ENCODE measurements at places on chromosomes 2 and 18.

- no peak for DNase-seq
These were observed 941 bp downstream of the ZAP70 start for GRCh38 chr2:97714084-97714949.

DNA sequence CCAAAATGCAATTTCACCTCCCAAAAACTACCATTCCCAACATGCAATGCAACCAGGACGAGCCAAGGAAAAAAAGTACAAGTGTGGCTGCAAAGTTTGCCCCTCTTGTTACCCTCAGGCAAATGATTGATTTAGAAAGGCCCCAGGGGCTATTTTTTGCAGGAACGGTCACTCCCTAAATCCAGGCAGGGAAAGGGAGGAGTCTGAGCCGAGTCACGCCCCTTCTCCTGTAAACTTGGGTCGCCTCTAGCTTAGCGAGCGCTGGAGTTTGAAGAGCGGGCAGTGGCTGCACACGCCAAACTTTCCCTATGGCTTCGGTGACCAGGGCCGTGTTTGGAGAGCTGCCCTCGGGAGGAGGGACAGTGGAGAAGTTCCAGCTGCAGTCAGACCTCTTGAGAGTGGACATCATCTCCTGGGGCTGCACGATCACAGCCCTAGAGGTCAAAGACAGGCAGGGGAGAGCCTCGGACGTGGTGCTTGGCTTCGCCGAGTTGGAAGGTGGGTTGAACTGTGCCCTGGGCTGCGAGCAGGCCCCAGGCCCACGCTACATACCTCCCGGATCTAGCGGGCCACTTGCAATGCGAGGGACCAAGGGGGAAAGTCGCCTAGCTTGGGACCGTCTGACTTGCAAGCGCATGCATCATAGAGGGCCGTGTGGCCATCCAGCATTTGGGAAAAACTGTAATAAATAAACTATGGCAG, at the start of gene GALM:
Gene GALM (plus strand): TSS at position 261 of the 702 bp plus-strand sequence. CDS start 48 bp downstream, at position 309.
- DNase-seq: peak; percentile 24

DNA sequence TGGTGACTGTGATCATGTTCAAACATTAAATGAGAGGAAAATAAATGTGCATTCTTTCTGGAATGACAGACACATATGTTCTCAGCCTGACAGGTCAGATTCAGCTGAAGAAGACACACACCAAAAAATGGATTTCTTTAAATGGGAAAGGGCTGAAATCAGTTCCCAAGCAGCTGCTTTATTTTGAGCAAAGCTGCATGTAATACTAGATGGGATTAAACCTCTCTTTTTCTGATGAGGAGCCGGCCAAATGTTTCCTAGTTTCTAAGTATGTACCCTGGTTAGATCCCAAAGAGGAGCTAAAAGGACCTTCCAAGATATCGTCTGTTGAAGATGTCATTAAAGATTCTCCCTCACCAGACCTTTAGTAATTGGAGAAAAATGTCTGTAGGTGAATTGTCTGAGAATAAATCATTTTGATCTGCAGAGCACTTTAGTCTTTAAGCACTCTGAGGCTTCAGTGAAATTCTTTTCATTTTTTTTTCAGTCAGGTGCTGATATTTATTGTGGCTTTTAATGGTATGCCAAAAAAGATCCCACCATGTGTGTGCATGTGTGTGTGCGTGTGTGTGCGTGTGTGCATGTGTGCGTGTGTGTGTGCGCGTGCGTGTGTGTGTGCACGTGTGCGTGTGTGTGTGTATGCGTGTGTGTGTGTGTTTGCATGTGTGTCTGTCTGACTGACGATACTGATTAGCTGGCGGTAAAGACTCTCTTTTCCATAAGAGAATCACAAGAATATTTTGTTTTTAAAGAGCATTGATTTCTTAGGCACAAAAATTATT, 175.8 kb downstream of the IRS1 start:
- no peak for DNase-seq

DNA sequence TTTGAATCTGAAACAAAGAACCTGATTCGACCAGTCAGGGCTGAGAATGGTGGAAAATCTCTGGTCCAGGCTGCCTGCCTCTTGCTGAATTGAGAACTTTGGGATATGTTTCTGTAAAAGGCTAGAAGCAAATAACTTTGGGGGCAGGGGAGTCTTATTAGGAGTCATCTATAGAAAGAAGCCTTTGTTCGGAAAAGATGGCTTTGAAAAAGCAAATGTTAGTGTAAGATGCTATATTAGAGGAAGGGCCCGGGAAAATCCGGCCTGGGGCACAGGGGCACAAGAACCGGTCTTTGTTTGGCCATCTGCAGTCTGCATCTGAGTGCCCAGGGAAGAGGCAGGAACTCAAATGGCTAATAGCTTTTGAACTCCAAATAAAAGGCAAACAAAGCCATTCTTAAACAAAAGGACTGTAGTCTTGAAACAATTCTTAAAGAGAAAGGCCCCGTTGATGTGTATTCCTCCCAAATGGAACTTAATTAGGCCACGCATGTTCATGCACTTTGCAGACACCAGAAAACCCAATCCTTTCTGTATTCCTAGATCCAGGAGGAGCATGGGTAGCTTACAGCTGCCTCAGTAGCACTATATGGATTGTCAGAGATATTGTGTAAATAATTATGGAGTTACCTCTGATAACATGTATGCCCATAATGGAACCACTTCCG, 180.0 kb upstream of the ARL4C start:
- no peak for DNase-seq

GRCh38 chr2:36707050-36707449, 10.5 kb downstream of the VIT start:
- DNase-seq: no peak

DNA sequence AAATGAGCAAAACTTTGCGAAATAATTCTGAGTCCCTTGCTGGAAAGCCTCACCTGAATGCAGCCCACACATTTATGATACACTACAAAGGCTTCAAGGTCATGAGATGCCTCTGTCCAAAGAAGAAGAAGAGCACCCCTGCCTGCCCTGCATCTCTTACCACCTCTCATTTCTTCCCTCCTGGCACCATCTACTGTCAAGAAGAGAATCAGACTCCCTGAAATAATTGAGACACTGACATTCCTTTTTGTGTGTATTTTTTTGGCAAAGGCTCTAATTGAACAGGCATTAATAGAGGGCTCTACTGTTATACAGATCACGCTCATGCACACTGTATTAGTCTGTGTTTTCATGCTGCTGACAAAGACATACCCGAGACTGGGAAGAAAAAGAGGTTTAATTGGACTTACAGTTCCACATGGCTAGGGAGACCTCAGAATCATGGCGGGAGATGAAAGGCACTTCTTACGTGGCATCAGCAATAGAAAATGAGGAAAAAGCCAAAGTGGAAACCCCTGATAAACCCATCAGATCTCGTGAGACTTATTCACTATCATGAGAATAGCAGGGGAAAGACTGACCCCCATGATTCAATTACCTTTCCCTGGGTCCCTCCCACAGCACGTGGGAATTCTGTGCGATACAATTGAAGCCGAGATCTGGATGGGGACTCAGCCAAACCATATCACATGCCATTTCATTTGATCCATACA, 176.3 kb downstream of the ALPK2 start:
- no peak for DNase-seq
